ENCODE measurements at places on chromosomes 6 and 20.

DNA sequence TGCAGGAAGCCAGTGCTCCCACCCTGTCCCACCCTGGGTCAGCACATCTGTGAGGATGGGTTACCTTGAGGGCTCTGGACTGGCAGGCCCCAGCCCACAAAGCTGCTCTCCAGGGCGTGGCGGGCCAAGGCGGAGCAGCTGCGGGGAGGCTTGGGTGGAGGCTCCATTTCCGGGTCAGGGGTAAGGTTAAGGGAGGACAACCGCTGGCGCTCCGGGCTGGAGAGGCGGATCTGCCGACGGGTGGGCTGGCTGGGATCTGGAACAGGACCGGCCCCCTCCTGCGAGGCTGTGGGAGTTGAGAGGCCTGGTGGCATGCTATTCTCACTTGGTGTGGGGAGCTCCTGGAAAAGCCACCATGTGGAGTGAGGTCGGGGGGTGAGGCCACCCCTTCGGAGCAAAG lies 5.5 kb downstream of the SMPD2 start:
- no peak for DNase-seq

DNA sequence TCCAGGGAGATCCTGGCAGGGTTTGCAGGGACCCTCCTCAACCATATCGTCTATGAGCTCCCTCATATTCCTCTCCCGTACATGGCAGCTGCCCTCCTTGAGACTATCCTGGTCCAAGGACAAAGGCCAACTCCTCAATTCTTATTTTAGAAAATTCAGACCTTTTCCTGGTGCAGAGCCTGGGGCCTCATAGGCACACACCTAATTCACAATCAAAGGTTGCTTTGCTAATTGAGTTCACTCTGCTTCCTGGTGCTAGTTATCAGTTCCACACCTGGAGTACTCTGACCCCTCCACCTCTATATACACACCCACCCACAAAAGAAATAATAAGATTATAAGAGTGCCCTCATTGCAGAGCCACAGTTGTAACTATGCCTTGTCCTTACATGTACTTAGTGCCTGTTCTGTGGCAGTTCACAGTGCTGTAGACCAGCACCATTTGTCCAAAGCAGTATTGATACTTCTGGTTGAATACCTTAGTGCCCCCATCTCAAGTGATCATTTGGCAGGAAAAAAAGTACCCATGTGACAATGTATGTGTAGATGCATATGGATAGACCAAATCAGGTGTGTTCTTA lies 38.7 kb downstream of the GSS start:
- no peak for DNase-seq

- no peak for DNase-seq
These were observed 4.8 kb downstream of the SALL4 start for GRCh38 chr20:51797357-51798025.

DNA sequence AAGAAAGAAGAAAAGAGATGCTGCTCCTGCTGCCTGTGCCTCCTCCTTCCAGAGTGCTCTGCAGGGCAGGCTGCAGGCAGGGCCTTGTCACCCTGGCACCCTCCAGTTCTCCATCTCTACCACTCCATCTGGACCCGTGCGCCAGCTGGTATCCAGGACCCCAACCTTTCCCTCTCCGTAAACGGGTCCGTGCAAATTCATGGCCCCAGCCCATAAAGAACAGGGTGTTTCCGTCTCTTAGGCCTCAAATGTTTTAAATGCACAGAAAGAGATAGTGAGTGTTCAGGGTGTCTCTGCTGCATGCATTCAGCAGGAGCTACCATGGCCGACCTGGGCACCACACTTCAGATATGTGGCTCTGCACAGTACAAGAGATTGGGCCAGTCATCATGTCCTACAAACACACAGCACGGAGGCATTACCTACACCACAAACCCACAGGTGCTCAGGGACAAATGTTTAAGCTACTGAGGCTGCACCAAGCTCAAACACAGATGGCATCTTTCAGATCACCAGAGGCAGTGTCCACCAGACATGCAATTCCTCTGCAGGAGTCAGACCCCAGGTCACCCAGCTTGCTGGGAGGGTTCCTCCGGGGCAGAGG lies 258.1 kb downstream of the DLL1 start:
- no peak for DNase-seq

DNA sequence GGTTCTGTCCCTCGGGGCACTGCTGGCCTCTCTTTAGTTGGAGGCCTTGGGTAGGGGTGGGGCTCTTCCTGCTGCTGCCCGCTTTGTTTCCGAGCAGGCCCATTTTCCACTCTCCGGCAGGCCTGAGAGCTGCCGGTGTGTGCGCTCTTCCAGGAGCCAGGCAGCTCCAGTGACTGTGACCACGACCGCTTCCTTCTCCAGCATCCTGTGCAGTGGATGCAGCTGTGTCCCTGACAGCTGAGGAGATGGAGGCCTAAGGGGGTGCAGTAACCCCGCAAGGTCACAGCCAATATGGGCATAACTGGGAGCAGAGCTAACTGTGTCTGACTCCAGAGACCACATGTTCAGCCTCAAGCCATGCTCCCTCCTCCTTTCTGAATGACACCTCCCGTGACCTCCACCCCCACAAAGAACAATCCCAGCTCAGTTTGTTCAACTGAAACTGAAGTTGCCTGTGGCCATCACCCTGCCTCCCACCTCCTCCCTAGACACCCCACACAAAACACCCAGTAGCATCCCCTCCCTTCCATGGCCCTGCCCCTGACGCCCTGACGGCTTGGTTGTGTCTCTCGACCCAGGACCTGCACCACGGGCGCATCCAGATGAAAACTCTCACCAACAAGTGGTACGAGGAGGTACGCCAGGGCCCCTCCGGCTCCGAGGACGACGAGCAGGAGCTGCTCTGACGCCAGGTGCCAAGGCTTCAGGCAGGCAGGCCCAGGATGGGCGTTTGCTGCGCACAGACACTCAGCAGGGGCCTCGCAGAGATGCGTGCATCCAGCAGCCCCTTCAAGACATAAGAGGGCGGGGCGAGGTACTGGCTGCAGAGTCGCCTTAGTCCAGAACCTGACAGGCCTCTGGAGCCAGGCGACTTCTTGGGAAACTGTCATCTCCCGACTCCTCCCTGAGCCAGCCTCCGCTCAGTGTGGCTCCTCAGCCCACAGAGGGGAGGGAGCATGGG lies 27.8 kb downstream of the SPATA2 start:
- no peak for DNase-seq

DNA sequence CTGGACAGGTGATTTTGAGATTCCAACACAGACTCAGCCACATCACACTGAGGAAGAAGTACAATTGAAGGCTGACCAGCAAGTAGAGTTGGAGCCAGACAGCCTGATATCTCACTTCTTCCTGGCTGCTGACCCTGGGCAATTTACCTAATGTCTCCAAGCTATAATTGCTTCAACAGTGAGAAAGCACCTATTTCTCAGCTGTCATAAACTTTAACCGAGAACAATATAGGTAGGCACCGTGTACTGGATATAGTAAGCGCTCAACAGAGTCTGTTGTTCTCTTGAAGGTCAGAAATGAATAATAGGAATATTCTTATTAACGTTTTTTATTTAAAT lies 28.3 kb downstream of the STX7 start:
- no peak for DNase-seq

- no peak for DNase-seq
These were observed 2.2 kb upstream of the RWDD1 start for GRCh38 chr6:116568821-116569755.

- no peak for DNase-seq
These were observed 4.8 kb upstream of the TMEM14A start for GRCh38 chr6:52666071-52666470.

DNA sequence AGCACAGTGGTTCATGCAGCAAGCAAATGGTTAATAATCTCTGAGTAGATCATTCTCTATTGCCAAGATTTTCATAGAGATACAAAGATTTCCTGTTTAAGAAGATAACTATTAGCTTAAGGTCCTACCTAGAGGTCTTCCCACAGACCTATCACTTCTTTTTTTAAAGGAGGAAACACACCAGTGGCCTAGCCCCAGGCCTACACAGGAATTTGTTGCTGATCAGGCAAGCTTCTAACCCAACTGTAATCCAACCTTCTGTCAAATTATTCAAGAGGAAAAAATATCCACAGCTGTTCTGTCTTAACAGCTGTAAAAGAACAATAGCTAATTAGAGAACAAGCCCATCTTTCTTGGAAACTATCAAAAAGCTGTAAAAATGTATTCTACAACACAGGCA lies 332.8 kb downstream of the BTBD9 start:
- DNase-seq = no peak

GRCh38 chr6:90350689-90351554 lies 54.3 kb upstream of the BACH2 start:
- no peak for DNase-seq

- peak; percentile 42 for DNase-seq
These were observed 12.0 kb upstream of the PTPN1 start for GRCh38 chr20:50498071-50498776.

DNA sequence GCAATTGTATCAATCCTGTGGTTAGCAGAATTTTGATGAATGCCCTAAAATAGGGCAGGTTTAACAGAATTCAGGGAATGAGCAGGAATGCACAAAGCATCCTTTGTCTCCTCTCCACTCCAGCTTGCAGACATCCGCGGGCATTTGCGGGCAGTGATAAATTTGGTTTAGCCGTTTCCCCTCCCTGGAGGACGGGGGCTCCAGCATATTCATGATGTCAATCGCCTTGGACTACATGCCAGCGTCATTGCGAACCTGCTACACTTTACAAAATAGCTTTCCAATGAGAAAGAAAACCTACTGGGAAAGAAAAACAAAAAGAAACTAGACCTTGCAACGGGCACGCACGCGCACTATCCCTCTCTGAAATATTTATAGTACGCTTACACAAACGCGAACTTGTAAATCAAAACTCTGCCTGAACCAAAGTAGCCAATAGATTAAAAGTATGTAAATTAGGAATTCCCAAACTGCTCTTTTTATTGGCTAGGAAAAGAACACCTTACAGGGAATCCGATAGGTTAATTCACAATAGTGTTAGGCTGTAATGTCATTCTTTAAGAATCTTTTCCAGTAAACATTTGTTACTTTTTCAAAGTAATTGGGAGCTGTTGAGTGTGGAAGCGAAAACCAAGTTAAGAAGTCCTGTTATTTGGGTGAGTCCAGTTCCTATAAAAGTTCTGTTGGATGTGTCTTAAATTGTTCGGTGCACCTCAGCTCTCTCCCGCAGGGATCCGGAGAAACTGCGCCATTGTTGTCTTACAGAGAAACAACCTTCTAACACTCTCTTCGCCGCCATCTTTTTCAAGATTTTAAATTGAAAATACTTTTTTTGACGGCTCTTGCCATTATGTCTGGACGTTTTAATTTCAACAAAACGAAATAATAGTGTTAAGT lies 136.7 kb downstream of the HFE start:
- peak; percentile 78 for DNase-seq

DNA sequence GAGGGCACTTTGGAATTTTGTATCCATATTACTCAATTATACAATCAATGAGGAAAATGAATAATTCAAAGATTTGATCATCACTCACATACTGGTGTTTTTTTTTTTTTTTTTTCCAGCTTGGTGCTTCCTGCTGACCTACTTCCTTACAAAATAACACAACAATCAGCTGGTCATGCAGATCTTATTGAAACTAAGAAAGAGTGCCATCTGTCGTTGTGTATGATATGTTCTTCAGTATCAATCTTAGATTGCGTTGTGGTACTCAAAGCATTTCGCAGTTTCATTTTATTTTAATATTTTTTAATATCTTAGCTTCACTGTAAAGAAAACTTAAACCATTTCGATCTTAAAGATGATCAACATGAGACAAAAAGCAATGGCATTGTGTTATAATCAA lies 155.6 kb downstream of the OGFRL1 start:
- no peak for DNase-seq

DNA sequence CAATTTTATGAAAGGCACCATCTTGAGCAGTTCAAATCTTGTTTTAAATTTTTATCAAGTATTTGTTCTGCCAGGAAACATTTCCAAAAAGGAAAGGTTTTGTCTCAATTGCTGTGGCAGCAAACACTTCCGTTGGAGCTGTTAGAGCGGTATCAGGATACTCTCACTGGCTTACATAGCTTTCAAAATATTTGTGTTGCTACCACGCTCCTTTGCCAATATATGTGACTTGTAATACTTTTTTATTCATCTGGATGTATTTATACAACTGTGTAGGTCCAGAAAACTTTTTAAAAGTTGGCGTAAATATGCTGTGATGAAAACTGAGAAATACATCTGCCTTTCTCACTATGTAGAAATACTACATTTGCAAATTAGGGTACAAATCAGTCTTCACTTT lies 37.8 kb upstream of the NHSL1 start:
- DNase-seq = peak; percentile 47

DNA sequence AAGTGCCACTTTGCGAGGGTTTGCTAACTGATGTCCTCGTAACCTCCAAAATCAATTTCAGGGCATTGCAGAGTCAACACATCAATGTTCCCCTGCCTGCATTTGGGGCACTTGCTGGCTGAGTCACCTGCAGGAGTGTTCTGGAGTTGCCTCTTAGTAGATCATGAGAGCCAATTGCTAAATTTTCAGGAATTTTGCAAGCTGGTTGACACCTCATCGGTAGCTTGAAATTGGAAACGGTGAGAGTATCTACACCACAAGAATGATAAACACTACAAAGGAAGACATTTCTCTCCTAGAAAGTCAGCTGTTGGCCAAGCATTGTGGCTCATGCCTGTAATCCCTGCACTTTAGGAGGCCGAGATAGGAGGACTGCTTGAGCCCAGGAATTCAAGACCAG lies 10.8 kb upstream of the BFSP1 start:
- peak; percentile 54 for DNase-seq

DNA sequence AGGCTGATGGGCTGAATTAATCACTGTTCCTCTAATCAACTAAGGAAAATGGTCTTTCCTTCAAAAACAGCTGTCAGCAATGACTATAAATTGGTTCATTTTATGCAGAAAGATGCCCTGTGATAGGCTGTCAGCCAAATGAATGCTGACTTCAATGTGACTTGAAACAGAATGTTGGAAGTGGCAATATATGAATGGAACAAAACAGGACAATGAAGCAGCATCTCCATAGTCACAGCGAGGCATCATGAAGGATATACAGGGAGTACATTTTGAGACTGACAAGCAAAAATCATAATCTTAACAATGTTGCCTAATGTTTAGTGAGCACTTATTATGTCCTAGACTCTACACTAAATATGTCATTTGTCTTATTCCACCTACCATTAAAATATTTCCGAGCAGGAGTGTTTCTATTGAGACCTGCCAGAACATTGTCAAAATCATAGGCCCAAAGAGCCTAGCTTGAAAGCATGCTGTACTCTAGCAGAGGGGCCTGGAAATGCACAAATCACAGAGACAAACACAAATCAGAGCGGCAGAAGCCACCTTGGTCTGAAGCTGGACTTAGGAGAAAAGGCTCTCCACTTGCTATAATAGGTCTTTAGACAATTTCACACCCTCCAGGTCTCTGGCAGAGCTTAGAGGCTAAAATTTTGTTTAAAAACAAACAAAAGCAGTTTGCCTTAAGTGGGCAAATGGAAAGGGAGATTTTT lies 63.3 kb downstream of the FAM50B start:
- no peak for DNase-seq

- peak; percentile 55 for DNase-seq
These were observed 1.1 kb downstream of the SLC22A23 start for GRCh38 chr6:3455569-3456394.
